ENCODE measurements at places on chromosomes 4 and X.

- no peak for DNase-seq
Observed at GRCh38 chrX:108257556-108257955, 166.0 kb downstream of the ATG4A start.

- no peak for DNase-seq
Observed at GRCh38 chr4:17605236-17605635, 9.2 kb upstream of the MED28 start.

DNA sequence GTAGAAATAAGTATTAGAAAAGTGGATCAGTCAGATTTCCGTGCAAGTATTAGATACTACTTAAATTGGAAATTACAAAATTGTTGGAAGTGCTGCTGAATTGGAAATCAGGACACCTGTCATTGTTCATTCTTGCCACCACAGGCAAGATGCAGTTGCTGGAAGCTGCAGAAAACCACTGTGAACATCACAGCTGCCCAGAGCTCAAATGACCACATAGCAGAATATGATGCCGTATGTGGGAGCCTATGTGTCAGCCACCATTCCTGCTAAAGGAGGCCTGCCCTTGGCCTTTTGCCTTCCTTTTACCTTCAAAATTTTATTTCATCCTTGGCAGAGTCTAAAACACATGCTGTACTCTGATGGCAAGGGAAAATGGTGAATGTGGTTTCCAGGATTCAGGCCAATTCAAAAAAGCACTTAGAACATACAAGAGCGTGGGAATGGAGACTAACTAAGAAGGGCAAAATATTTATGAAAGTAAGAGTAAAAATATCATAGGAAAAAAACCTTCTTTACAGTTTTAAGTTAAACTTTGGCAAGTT is 1005.5 kb upstream of the GRID2 start:
- no peak for DNase-seq

DNA sequence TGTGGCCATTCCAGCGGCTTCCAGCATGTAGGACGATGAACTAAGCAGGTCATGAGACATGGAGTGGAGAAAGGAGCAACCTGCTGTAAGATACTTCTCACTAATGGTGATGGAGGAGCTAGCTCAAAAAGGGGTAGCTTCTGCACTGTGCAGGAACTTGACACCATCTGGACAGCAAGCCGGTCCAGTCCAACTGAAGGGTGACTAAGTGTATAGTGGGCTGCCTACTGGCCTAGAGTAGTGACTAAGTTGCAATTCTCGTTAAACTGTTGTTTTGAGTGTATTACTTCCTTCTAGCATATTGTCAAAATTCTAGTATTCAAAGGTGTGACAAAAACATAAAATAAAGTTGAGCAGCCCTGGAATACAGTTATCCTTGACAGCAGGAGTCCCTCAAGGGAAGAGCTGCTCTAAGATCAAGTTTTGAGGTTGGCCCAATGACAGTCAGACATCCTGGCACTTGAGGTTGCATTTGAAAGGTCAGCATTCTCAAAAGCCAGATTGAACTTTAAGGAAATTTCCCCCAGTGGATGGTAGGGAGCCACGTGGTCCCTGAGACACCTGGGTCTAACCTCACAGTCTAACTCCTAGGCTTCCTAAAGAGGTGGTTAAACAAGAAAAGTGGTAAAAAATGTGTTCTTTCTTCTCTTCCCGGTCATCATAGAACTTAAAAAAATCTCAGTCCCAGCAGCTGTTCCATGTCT is 8.0 kb downstream of the CETN2 start:
- no peak for DNase-seq

- DNase-seq: no peak
Observed at GRCh38 chr4:72558655-72559054, 10.4 kb downstream of the ADAMTS3 start.

DNA sequence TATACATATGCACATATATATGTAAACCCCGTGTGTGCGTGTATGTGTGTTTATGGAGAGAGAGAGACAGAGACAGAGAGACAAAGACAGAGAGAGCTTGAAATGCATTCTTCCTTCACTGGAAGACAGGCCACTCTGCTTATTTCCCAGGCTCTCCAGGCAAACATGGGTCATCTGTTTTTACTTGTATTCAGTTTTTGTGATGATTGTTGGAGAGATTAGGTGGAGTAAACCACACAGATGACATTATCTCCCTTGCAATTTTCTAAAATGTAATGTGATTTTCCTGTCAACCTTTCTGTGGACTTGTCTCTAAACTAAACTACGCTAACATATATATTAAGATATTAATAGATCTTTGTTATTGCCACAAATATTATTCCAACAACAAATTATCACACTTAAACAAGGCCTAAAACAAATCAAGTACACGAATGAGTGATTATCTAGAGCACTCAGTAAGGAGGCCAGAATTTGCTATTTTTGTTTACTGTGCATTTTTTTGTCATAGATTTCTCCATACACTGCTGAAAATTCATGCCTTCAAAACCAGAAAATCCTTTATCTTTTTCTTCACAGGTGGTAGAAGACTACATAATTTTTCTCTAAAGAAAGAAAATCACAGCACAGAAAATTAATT is 251.8 kb upstream of the SLIT2 start:
- DNase-seq: no peak

DNA sequence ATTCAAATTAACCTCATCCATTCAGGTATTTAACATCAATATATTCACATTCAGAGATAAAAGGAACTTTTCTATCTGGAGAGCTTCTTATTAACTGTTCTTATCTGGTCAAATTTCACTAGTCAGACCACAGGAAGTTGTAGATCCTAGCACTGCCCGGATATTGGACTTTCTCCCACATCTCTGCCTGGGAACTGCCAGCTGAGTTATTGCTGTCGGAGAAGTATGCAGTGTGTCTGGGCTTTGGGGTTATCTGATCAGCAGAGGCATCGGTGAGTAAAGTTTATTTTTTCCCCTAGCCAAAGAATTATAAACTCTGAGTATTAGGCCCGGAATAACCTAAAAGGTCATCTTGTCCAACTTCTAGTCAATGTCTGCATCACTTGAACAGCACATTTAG is 45.1 kb downstream of the OR13H1 start:
- no peak for DNase-seq

DNA sequence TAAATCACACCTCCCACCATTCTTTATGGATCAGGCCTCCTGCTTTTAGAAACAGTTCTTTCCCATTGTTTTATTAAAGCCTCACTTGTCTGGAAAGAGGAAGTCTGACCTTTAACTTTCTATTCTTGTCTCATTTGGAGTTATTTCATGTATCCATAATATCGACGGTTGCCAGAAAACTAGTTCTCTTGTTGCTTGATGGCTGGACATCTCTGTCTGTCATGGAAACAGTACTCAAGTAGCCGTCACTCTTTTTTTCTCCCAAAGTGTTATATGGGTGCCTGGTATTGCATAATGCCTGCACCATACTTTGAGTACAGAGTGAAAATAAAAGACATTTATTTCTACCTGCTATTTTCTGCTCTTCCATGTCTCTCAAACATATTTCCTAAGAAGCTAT is 61.4 kb downstream of the PHEX start:
- DNase-seq: no peak

DNA sequence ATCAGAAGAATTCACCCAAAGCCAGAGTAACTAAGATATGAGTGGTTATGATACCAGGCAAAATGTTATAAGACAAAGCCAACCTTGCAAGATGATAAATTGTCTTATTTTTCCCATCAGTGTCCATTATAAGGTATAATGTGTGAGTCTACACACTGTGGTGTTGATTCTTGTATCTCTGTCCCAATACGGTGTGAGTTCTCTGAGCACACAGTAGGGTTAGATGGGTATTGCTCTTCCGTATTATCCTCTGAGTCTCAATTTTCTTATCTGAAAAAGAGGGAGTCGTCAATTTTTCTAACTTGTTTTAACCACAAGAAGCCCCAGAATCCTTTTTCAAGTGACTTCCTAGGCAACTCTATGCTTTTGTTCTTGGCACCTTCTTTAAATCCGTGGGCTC is 69.9 kb downstream of the HMGB2 start:
- no peak for DNase-seq

DNA sequence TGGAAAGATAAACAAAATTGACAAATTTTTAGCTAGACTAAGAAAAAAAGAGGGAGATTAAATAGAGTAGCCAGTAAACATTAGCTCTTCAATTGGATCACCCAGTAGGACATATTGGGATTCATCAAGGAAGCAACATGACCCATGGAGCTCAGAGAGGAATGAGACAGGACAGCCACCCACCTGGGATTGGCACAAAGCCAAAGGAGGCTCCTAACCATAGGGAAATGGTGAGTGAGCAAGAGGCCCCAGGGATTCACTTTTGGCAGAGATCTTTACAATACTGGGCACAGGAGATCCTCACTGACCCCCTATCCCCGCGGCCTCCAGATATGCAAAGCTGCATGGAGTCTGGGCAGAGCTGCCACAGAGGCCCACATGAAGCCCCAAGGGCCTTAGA is 34.8 kb upstream of the CXCL6 start:
- no peak for DNase-seq

- DNase-seq: no peak
Observed at GRCh38 chr4:35506161-35506560, 738.2 kb downstream of the ARAP2 start.

DNA sequence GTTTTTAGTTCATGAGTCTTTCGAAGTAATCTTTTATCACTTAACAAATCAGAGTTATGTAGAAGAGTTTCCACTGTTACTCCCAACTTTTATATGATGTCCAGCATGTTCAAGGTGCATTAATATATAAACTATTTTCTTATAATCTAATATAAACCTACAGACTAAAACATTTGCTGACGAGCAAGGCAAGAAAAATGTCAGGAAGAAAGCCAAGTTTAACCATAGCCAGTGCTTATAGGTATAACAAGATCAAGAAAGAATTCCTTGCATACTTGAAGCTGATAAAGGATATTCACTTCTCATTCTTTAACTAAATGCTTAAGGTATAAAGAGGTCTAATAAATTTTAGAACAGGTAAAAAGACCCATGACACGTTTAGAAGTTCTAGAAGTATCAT is 167.7 kb downstream of the NPNT start:
- no peak for DNase-seq

DNA sequence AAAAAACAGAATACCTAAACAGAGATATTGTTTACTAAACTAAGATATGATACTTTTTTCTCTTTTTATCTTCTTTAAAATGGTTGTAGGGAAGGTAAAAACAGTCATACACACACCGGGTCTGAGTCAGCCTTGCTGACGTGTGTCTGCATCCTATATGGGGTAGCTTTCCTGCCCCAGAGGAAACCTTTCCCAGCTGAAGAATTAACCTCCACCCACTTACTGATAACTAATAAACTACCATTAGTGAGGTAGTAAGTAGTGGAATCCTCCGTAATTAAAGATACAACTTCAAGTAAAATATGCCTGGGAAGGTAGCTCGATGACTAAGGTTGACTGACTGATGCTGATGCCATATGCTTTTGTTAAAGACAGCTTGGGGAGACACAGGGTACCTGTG is 312.2 kb downstream of the DCTD start:
- DNase-seq: peak; percentile 61

- DNase-seq: no peak
Observed at GRCh38 chr4:16297003-16297402, 70.7 kb upstream of the TAPT1 start.

- DNase-seq: no peak
Observed at GRCh38 chrX:86133761-86134160, 14.5 kb upstream of the DACH2 start.

DNA sequence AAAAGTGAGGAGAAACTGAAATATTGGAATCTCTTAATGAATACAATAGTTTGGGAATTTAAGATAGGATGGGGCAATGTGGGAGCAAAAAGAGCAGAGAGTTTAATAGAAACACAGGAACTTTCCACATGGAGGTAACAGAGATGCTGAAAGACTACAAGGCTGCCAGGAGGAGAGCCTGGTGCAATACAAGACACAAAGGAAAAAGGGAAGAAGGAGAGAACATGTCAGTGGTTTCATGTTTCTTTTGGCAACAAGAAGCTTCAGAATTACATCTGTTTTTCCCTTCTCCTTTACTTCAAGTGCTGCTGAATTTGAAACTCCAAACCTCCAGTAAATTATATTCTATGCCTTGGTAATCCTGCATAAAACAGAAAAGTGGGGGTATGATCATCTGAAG is 474.3 kb downstream of the FAT4 start:
- no peak for DNase-seq

- DNase-seq: peak; percentile 57
Observed at GRCh38 chr4:177005674-177006230, 213.0 kb upstream of the VEGFC start.

GRCh38 chr4:478373-478772 is 20.6 kb downstream of the ZNF721 start:
- DNase-seq: no peak

DNA sequence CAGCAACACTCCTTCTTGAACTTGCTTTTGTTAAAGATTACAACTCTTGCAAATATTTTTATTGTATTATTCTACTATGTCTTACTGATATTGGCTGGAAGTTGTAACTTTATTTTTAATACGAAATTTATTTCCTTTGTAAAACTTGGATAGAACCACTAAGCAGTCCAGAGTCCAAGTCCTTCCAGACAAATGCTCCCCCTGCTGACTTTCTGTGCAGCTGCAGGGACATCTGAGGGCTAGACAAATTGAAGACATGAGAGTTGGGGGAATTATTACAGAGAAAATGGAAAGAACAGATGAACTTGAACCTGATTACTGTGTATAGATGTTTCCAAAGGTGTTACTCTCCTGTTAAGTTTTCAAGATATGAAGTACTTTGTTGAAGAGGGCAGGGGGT is 238.8 kb downstream of the GRIA3 start:
- peak; percentile 19 for DNase-seq

GRCh38 chr4:18440527-18441202 is 419.1 kb upstream of the LCORL start:
- DNase-seq: no peak

DNA sequence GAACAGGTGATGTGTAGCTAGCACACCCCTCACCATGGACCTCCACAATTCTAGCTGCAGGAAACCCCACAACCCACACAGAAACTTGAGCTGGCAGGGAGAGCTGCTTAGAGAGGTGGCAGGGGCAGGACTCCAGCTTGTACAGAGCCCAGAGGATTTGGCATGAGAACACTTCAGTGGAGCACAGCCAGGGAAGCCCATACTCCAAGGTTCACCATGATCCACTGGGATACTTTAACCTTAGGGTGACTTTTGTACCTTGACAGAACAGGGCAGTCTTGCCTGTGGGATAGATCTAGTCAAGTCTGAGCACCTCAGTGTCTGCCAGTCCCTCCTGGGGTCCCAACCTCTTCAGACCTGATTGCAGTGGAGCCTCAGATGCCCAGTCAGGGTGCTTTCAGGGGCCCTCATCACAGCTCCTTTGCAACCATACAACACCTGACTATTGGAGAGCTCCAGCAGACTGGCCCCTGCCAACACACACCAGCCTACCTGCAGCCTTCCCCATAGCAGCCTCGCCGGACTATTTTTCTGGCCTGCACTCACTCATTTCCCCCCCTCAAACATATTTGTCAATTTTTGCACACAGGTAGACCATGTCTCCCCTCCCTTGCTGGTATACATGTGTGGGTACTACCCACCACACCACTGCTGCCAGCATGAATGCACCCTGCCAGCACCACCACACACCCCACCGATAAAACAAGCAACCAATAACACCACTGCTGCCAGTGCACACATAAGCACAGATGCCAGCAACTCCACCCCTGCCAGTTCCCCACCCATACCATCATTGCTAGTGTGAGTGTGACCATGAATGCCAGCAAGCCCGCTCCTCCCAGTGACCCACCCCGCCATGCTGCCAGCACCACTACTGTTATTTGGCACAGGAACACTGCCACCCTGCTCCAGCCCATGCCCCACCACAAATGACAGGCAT is 56.0 kb upstream of the CDX4 start:
- no peak for DNase-seq
